ENCODE measurements at places on chromosomes 5 and 9.

- DNase-seq: no peak
Measured at GRCh38 chr5:151054709-151055108, 26.1 kb downstream of the TNIP1 start.

- DNase-seq: no peak
Measured at GRCh38 chr5:132176521-132176945, 51.1 kb downstream of the P4HA2 start.

DNA sequence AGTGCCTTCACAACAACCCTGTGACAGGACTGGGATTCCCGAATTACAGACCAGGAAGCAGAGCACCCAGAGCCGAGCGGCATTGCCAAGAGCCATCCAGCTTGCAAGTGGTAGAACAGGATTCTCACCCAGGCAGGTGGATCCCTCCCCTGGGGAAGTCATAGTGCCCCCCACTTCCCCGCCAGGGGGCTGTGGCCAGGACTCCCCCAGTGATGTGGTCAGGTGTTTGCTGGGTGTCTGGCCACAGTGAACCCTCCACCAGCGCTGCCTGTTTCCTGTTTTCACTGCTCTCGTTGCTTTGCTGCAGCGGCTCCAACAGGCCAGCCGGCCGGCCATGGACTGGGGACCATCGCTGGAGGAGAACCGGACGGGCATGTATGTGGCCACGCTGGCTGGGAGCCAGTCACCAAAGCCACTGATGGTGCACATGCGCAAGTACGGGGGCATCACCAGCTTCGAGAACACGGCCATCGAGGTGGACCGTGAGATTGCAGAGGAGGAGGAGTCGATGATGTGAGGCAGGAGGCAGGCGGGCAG, 19.3 kb downstream of the SLC6A7 start:
- DNase-seq: no peak

DNA sequence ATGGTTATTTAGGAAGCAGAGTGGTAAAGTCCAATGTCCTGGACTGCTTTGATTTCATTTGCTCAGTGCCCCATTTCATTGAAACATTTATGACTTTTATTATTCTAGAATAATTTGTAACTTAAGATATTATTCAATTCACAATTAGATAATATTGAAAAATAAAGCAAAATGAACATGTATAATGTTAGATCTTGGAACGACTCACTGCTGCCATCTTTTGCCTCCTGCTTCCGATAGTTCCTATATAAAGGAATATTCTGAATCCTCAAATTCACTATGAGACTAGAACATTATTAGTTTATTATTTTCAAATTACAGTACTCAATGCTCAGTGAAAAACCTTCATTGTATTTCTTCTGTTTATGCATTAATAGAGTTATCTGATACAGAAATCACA, 2.3 kb upstream of the CTNND2 start:
- no peak for DNase-seq

GRCh38 chr5:159444441-159445082, 114.3 kb upstream of the IL12B start:
- DNase-seq: peak; percentile 55

DNA sequence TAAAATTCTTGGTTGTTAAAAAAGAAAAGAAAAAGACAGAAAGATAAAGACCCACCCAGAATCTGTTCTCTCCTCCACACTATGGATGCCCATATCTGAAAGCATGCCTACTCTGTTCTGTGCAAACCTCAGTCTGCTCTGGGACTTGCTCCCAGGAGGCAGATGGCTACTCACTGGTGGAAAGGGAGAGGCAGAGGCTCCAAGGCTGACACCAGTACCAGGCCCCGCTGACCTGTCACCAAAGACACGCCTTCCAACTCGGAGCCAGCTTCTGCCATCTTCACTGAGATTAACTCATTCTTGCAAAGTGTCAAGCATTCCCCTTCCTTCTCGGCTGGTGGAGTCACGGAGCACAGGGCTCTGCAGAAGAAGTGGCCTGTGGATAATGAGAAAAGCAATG, 21.6 kb downstream of the SH3TC2 start:
- DNase-seq: no peak

- DNase-seq: no peak
Measured at GRCh38 chr9:87698069-87698809, 27.7 kb upstream of the CTSL start.

DNA sequence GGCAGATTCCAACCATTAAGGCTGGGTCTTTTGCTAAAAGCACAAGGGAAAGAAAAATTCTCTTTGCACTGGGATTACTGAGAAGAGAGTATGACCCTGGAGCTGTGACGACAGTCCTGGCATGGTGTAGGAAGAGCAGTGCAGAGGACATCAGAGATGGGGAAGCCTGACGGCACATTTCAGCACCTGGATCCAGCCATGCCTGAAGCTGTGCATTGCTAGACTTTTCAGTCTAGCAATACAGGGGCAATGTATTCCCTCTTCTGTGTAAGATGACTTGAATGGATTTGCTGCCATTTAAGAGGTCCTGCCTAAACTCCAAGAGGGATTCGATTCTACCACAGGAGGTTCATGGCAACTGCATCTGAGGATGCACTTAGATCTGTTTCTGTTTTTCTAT, 12.3 kb upstream of the MRNIP start:
- DNase-seq: no peak

- DNase-seq: no peak
Measured at GRCh38 chr5:135990528-135991255, 35.9 kb upstream of the LECT2 start.
